ENCODE measurements at places on chromosomes 7 and 10. TPM values are rescaled to one million over a fixed set of nuclear protein-coding genes. Genes with fewer than 3 reads are reported as not detected.

The IL6 gene
- total RNA-seq = 151 TPM

The GDF2 gene
- total RNA-seq = not detected

The TMEM196 gene
- total RNA-seq = not detected

DNA sequence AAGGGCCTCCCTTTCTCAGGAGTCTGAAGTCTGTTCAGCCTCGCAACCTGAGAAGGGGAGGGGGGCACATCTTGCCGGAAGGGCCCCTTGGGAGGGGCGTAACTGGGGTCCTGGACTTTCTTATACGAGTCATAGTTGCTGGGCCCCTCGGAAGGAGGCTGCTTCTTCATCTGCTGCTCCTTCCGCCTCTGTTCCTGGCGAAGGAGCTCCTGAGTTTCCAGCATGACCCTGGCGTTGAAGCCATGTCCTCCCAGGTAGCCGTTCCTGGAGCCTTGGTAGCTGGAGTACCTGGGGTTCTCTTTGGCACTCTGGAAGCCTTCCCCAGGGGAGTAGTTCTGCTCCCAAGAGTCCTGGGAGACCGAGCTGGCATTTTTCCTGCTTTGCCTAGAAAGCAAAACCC is 703.9 kb downstream of the PARD3 start:
- DNase-seq = no peak

DNA sequence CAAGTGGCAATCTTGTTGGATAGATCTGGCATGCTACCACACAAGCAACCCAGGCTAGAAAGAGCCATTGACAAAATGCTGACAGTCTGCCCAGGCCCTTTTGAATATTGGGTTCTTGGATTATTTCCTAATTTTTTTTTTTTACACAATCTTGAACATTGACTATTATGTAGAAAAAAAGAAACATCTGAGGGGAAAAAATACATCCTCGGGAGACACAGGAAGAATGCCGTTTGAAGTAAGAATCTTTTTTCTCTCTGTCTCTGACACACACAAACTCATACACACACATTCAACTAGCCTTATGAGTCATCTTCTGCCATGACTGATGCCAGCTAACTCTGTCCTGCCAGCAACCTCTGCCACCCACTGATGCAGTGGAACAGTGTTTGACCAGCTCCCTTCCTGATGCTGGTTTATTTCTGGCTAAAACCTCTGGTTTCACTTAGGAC is 47.2 kb downstream of the SORBS1 start:
- DNase-seq = no peak

DNA sequence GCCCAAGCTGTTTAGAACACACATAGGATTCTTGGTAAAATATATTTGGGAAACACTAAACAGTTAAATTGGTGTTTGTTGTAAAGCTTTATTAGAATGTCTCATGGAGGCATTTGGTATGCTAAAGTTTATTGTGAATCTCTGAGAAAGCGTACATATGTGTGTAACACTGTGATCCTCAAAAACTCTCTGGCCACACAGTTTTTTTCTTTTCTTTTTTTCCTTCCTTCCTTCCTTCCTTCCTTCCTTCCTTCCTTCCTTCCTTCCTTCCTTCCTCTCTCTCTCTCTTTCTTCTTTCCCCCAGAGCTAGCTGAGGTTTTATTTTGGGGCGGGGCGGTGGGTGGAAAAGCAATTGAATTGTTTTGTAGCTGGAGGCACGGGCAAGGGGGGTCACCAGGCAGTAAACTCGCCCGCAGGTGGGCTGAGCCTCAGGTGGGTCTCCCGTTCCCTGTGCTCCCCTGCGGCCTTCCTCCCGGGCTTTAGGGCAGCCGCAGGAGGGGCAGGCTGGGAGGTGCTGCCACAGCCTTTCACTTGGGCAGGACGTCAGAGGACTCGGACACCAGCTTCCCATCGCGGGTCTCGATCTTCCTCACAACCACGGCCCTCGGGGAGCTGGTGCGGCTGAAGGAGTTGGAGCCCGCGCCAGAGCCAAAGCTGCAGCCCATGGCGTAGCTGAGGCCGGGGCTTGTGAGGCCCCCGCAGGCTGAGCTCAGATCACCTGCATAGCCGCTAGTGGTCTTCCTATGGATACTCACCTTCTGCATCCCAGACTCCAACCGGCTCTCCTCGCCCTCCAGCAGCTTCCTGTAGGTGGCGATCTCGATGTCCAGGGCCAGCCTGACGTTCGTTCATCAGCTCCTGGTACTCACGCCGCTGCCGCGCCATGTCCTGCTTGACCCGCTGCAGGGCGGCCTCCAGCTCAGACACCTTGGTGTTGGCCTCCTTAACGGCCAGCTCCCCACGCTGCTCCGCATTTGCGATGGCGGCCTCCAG is 459.0 kb downstream of the GATA3 start:
- no peak for DNase-seq

DNA sequence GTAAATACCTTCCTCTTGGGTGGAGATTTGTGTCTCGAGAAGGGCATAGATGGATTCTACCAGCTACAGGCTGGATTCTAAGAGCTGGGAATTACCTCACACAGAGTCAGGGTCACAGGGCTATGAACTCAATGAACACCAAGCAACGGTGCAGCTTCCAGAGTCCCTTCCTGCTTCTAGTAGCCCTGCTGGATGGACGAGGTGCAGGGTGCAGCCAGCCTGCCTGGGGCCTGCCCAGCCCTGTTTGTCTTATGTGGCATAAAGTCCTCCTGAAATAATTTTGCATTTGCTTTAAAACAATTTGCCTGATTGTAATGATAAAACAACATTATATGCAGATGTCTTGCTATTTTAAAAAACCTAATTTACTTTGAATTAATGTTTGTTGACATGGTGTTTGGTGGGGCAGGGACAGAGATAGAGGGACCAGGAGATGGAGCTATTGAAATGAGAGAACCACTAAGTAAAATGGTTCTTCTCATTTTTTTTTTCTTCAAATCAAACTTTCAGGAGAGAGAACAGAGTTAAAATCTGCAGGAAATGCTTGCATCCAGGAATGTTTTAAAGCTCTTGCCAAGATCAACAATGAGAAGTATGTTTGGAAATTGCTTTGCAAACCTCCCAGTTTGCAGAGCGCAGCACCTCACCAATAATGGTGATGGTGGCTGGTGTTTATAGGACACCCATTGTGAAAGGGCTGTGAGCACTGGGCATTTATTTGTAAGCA is 305.4 kb upstream of the PODXL start:
- no peak for DNase-seq

GRCh38 chr7:90594751-90595317 is 1.3 kb upstream of the CDK14 start:
- no peak for DNase-seq
